MCF 10A (cell line): ENCODE measurements at places on chromosomes 7 and 10.

GRCh38 chr7:28054531-28055160 is 125.9 kb downstream of the JAZF1 start:
- no peak for DNase-seq

DNA sequence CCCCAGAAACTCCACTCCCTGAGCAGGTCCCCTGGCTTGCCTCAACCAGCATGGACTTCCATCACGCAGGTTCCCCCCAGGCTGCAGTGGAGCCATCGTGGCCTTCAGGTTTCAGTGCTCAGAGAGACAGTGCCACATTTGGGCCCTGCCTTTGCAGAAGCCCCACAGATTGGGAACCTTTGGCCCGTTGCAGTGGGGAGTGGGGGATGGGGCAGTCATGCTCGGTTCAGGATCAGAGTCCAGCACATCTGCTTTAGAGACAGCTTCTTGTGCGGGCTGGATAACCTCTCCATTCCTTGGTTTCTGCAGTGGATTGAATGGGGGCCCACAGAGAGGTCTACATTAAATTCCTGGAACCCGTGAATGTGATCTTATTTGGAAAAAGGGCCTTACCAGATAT is 183.9 kb downstream of the EBF3 start:
- no peak for DNase-seq

DNA sequence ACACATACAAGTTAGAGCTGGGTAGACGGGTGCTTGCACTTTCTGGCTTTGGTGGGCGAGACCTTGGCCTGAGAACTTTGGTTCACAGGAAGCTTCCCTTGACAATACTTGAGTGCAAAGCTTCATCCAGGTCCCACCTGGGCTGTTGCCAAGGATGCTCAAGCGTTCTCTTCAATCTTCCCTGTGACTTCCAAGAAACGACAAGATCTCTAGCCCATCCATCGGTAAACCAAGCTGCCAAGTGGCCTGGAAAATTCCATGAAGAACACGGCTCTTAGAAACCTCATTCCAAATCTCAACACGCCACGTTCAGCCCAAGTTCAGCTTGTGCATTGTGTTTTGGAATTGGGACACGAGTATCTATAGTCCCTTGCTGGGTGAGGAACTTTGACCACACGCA is 84.7 kb downstream of the CHST15 start:
- no peak for DNase-seq

GRCh38 chr7:150999497-151000230 is 8.8 kb downstream of the NOS3 start:
- no peak for DNase-seq

- DNase-seq, result no peak
Measured at GRCh38 chr10:114044247-114045135, 825 bp downstream of the ADRB1 start.

DNA sequence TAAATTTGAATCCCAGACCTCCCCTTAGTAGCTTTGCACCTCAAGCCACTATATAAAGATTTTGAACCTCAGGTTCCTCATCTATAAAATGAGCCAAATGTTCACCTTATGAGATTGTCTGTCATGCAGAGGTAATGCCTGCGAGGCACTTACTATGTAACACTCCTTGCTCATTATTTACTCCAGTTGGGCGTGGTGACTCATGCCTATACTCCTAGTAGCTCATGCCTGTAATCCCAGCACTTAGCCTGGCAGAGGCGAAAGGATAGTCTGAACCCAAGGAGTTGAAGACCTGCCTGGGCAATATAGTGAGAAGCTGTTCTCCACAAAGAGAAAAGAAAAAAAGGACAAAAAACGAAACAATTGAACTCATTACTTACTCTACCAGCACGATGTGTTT is 82.2 kb downstream of the MDFIC start:
- peak; percentile 83 for DNase-seq
